ENCODE measurements at places on chromosomes 7 and 10.

- no peak for DNase-seq
Measured at GRCh38 chr7:12757443-12757842, 70.0 kb downstream of the ARL4A start.

DNA sequence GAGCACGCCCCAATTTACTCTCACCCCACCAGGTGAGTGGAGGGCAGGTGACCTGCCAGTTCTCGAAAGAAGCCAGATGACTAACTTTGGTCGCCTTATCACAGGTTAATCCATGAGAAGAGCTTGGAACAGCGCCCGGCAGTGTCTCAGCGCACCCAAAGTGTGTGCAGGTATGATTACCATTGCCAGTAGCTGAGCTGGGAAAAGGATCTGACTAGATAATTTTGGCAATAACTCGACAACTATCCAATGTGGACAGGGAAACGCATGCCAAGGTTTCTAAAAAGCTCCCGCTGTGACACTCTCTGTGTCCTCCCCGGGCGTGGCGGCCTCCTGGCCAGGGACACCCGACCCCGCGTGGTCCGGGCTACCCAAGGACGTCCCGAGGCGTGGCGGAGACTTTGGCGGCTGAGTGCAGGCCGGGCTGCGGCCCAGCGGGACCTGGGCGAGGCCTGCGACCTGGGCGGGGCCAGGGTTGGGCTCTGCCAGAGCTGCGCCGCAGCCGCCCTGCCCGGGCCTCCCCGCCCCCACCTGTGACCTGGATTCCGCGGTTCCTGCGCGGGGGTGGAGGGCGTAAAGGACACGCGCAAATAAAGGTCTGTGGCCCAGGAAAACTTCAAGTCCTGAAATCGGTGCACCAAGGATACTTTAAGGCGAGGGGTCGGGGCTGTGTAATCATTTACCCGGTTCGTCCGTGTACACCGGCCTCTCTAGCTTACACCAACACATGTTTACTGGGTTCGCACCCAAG is 13.7 kb upstream of the WAPL start:
- DNase-seq: peak; percentile 21

DNA sequence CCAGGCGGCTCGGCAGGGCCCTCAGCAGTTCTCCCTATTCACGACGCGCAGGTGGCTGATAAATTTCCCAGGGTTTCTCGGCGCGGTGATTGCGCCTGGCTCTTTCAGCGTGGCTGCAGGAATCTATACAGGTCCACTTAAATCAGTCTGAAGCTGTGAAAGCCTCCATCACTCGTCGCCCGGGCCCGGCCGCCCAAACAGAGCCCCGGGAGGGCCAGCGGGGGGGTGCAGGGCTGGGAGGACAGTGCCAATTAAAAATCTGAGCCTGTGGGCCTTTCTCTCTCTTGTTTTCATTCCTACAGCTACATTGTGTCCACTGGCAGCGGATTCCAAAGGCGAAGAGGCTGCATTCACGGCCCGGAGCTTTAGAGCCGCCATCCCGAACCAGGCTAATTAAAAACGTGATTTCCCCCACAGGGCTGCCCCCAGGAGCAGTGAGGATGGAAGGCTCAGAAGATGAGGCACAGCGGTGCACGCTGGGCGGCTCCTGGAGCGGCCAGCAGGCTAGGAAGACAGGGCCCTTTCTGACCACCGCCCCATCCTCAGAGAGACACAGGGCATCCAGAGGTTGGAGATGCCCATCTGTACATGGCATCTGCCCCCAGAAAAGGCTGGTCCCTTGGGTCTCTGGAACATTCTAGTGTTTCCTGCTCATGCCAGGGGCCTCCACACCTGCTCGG is 100.7 kb downstream of the FAM53B start:
- DNase-seq: no peak

DNA sequence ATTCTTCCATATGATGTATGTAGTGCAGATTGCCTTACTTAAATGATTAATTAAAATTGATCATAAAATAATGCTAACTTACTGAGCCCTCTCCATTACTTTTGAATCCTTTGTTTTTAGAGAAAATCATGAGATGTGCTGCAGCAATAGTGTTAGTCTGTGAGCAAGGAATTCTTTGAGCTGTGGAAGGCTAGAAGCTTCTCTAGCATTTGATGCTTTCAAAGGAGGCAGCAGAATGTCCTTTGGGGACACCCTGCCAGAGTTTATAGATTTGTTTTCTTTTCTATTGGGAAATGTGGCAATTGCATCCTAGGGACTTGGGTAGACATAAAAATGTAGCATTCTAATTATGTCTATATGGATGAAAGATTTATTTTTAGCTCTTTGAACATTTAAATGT is 284.1 kb upstream of the SMIM30 start:
- DNase-seq: no peak

DNA sequence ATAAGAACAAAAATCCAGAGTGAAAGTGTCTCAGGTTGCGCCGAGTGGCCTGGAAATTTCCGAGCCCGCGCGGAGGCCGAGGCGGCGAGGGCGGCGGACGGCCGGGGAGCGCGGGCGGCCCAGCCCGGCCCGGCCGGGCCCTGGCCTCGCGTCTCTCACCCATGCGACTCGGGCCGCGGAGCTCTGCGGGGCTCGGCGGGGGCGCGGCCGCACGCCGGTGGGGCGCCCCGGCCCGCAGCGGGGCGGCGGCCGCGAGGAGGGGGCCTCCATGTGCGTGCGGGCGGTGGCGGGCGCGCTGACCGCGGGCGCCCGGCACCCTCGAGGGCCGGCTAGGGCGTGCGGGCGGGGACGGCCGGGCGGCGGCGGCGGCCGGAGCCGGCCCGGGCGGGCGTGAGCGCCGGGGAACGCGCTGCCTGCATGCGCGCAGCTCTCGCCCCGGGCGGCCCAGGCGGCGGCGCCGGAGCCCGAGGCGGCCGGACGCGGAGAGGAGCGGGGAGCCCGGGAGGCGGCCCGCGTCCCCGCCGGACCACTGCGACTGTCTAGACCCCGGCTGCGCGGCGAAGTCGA is 302 bp upstream of the EN2 start:
- no peak for DNase-seq

- DNase-seq: no peak
Measured at GRCh38 chr10:16907687-16908086, 90.5 kb upstream of the RSU1 start.

DNA sequence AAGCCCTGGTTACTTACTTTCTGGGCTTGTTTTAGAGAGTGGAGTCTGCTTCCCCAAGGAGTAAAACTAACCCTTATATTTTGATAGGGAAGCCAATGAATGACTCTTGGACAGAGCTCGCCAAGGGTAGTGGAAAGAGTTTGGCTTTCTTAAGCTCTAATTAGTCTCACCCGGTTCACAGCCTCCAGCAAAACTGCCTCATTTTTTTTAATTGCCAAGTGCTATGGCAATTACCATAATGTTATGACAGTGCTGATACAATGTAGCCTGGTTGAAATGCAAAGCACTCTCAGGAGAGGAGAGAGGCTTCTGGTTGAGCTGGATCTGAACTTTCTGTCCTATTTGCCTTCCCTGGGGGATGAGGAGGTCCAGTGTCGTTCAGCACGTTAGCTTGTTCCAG is 376.1 kb upstream of the CHRM2 start:
- DNase-seq: no peak

- DNase-seq: no peak
Measured at GRCh38 chr10:110525349-110526260, 27.9 kb downstream of the DUSP5 start.

GRCh38 chr7:3463696-3464095 is 162.6 kb downstream of the SDK1 start:
- DNase-seq: no peak

DNA sequence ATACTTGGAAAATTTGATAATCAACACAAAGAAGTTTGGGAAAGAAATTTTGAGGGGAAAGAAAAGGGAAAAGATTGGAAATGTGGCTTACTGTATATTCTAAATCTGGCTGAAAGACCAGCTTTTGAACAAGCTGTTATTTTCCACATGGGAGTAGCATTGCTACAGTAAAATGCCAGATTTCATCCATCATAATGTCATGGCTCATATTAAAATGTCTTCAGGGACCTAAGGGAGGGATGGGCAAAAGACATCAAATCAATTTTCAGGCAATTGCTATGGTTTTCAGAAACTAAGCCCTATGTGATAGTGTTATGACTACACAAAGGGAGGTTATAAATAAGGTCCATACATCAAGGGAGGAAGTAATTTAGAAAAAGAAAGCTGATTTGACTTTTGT is 1116.9 kb upstream of the CELF2 start:
- DNase-seq: no peak

GRCh38 chr7:17546189-17546588 is 247.7 kb downstream of the AHR start:
- no peak for DNase-seq

DNA sequence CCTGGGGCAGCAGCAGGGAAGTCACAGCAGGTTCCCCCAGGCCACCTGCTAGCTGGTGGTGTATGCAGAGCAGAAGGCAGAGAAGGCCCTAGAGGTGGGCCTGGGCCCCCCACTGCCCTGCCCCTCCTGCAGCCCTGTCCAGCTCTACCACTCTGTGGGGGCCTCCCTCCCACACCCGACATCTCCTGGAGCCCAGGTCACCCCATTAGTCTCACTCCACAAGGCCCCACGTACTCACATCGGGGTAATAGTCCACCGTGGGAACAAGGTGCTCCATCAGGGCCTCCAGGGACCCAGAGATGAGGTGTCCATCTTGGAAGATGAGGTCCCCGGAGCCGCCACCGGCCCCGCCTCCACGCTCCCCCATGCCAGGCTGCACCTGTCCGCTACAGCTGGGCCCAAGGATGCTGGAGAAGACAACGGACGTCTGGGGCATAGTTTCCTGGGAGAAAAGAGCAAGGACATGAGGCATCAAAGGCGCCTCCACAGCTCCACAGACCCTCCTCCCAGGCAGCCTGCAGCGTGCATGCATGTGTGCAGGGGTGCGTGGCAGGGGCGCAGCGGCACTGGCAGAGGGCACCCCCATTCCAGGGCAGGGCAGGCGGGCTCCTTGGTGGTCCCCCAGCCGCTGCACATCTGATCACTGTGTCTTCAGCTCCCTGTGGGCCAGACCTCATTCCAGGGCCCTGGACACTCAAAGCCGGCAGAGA is 61.0 kb downstream of the RASGEF1A start:
- no peak for DNase-seq

DNA sequence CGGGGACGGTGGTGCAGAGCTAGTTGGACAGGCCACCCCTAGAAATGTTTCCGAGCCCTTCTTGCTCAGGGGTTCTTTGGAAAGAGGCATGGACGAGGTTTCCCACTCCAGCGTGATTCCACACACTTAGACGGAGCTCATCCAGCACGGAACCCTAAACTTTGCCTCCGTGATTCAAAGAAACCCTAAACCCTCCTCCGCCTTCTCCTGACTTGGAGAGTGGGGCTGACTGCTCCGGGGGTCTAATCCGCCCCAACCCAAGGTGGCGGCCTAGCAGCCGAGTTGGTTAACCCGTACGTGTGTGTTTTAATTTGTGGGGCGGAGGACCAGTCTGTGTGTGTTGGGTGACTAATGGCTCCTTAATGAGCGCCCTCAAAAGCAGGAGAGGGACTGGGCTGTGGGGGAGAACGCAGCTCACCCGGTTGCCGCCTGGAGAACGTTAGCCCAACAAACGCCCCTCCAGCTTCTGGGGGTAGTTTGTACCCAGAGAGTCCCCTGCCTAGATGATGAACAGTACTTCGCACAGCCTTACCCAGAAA is 3.8 kb downstream of the NEUROG3 start:
- DNase-seq: no peak

Data from CD4-positive, alpha-beta T cell treated with Interleukin-2 at 100 ng/mL for 4 hours (primary cell).